Stromal cell of bone marrow (primary cell): ENCODE measurements at places on chromosomes 2 and 18.
A peak's percentile ranks its signal among the peaks of the same experiment; 100 is the strongest.

DNA sequence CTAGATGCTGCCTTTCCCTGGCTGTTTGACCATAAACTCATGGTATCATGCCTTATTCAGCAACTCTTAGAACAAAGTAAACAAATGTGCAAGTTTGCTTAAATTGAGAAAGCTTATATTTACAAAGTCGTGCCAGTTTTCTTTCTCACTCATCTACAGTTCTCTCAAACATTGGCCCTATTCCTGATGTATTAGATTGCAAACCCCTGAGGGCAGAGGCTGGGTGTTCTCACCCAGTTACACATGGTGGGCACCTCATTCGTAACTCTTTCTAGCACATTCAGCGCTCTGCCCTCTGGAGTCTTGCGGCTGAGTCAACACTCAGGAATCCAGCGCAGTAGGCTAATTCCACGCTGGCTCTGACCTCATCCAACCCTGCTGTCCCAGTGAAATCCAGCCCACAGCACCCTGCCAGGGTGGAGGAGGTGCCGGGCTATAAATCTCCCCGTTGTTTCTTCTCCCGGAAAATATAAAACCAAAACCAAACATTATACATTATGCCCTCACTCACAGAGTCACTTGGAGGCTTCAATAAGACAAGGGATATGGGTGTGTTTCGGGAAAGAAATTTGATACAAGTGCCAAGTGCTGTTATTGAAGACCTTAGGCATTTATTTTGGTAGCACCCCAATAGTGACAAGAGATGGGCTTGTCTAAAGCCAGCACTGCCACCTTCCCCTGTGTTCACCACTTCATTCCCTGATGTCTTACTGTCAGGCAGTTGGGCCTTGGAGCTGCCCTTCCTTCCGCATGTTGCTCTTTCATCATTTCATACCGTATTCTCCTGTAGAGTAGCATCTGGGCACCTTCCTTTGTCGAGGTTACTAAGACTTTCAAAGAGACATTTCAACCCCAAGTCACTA is 287.4 kb downstream of the PRKCE start:
- peak; percentile 93 for DNase-seq

DNA sequence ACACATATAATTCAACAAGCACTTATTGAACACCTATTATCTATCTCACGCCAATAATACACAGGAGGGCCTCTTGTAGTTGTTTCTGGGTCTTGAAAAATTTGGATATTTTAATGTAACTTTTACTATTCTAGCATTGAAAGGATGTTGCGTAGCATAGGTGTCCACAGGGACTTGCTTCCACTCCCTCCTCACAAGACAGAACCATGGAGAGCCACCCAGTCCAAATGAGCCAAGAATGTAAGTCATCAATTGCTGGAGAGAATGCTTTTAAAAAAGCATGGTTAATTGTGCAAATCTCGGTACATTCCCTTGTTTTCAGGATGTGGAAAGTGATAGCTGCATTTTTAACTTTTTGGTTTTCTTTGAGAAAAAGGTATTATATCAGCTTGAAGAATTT is 46.8 kb downstream of the DOCK10 start:
- DNase-seq, result no peak

DNA sequence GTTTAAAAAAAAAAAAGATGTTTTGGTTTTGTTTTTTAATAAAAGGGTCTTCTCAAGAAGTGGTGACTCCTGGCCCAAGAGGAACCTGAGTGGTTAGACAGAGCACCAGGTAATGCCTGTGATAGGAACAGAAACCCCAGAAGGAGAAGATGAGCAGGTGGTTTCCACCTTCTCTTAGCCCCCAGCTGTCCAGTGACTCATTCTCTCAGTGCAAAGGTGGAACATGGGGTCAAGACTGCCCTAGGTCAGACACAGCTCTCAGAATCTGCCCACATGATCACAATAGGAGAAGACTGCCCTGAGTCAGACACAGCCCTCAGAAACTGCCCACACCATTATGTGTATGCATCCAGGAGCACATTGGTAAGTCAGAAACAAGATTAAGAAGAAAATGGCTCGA is 61.8 kb downstream of the TBC1D8 start:
- no peak for DNase-seq

DNA sequence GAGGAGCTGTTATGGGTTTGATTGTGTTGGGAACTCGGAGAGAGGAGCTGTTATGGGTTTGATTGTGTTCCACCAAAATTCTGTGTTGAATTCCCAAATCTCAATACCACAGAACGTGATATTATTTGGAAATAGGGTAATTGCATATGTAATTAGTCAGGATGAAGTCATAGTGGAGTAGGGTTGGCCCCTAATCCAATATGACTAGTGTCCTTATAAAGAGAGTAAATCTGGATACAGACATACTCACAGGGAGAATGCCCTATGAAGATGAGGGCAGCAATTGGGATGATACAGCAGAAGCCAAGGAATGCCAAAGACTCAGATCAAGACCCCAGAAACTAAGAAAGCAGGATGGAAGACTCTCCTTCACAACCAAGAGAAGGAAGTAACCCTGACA is 1023.2 kb upstream of the ZEB2 start:
- no peak for DNase-seq

- no peak for DNase-seq
Measured at GRCh38 chr2:72562451-72563153, 263.2 kb downstream of the EXOC6B start.

GRCh38 chr18:77131100-77131651 is 1.4 kb downstream of the MBP start:
- DNase-seq, result no peak

DNA sequence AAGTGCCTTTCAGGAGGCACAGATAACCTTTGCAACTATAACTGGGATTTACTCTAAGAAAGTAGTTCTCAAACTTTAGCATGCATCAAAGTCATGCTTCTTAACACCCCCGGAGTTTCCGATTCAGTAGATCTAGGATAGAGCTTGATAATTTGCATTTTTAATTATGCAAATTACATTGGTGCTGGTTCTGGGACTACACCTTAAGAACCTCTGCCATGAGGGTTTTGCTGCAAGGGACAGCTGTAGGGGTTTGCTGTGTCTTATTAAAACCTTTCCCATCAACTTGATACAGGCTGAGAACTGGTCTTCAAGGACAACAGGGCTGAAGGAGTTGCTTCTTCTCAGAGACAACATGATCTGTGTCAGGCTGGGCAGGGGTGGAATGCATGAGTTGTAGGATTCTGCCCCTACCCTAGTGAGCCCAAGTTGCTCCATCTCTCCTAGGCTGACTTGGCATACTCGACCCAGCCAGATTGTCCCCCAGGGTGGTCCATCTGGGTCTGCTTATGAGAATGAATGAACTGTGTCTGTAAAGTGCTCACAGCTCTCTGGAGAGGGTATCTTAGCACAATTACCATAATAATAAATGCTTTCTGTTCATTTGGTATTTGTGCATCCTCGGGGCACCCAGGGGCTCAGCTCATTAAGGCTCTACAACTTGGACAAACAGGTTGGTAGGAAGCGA is 232.7 kb downstream of the CLIP4 start:
- DNase-seq, result no peak

- DNase-seq, result no peak
Measured at GRCh38 chr2:223859070-223859469, 21.7 kb upstream of the AP1S3 start.

DNA sequence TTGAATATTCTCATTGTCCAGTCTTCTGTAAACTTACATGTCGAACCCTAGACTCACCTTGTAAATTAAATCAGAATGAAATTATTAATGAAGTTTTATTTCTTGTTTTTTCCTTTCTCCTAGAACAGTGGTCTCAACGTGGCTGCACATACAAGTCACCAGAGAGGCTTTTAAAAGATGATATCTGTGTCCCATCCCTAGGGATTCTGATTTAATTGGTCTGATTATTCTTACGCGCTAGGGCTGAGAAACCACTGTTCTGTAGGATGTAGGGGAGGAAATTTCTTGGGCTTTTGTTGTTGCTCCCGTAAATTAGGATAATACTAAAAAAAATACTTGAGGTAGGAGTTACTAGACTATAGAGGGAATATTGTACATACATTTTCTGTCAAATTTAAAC is 32.1 kb downstream of the PPM1B start:
- no peak for DNase-seq

- DNase-seq, result no peak
Measured at GRCh38 chr2:88626171-88627054, 851 bp downstream of the EIF2AK3 start.

DNA sequence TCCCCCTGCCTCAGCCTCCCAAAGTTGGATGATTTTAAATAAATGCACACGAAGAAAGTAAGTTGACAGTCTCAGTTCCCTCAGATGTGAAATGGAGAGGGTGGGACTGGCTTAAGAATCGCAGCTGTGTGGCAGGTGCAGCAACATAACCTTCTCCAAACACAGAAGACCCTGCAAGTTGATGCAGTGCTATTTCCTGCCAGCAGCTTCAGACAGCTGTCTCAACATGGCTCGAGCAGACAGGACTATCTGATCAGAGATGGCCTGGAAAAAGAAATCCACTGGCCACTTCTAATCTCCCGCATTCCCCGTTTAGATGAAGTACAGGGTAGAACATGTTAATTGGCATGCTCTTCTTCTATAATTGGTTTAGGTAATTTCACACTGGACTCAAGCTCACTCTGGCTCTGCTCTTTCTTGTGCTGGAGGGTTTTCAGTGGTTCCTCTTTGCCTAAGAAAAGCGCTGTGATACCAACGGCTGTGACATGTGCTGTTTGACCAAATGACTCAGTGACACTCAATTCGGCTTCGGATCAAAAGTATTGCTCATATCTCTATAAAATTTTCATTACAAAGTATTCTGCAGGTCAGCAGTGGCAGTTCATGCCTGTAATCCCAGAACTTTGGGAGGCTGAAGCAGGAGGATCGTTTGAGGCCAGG is 40.2 kb downstream of the MYOM1 start:
- DNase-seq, result no peak

- DNase-seq, result peak; percentile 30
Measured at GRCh38 chr2:20916604-20917286, 93.8 kb upstream of the LDAH start.

DNA sequence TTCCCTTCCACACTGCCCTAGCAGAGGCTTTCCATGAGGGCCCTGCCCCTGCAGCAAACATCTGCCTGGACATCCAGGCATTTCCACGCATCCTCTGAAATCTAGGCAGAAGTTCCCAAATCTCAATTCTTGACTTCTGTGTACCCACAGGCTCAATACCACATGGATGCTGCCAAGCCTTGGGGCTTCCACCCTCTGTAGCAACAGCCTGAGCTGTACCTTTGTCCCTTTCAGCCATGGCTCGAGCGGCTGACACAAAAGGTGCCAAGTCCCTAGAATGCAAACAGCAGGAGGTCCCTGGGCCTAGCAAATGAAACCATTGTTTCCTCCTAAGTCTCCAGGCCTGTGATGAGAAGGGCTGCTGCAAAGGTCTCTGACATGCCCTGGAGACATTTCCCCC is 744.5 kb upstream of the LINC00305 start:
- no peak for DNase-seq

GRCh38 chr2:178397002-178397605 is 53.9 kb downstream of the PRKRA start:
- peak; percentile 30 for DNase-seq

- no peak for DNase-seq
Measured at GRCh38 chr2:37323781-37324535, 675 bp downstream of the PRKD3 start.

GRCh38 chr2:119015845-119016244 is 73.9 kb downstream of the MARCO start:
- no peak for DNase-seq

DNA sequence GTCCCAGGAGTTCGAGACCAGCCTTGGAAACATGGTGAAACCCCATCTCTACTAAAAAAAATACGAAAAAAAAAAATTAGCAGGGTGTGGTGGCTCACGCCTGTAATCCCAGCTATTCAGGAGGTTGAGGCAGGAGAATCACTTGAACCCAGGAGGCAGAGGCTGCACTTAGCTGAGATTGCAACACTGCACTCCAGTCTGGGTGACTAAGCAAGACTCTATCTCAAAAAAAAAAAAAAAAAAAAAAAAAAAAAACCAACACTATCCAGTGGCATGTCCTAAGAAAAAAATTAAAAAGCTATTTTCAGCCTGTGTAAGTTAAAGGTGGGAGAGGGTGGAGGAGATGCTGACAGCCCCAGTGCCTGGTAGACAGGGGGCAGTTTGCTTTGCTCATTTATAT is 32.2 kb upstream of the REL start:
- DNase-seq, result no peak

- DNase-seq, result peak; percentile 71
Measured at GRCh38 chr2:62596061-62596921, 90.3 kb upstream of the TMEM17 start.

DNA sequence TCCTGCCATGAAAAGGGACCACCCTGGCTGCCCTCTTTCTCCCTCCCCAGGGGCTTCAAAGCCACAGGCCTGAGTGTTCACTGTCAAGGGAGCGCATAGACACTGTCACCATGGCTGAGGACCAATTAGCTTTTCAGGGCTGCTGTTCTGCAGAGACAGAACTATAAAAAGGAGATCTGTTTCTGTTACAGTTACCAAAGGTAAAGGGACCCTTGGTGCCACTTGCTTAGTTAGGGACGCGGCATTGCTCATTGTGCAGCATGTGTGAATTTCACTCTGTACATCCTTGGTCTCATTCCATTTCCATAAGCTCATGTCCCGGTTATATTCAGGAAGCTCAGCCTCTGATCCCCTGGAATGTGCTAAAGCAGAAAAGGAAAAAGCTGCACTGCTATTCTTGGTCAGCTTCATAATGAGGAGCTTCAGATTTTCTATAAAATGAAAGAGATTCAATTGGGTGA is 55.5 kb upstream of the RNF152 start:
- DNase-seq, result no peak

GRCh38 chr18:35519148-35519899 is 21.6 kb upstream of the INO80C start:
- no peak for DNase-seq

GRCh38 chr18:57443702-57444101 is 8.5 kb downstream of the ONECUT2 start:
- DNase-seq, result no peak

DNA sequence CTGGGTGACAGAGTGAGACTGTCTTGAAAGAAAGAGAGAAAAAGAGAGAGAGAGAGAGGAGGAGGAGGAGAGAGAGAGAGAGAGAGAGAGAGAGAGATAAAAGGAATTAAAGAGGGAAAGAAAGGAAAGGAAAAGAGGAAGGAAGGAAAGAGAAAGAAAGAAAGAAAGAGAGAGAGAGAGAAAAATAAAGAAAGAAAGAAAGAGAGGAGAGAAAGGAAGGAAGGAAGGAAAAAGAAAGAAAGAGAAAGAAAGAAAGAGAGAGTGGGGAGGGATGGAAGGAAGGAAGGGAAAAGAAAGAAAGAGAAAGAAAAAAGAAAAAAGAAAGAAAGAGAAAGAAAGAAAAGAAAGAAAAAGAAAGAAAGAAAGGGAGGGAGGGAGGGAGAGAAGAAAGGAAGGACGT is 29.8 kb downstream of the MOGAT1 start:
- DNase-seq, result no peak

GRCh38 chr2:115609978-115610377 is 1167.5 kb downstream of the DPP10 start:
- DNase-seq, result no peak

- no peak for DNase-seq
Measured at GRCh38 chr18:55189972-55190371, 230.7 kb upstream of the CCDC68 start.

- peak; percentile 70 for DNase-seq
Measured at GRCh38 chr18:36672437-36673344, 156.1 kb downstream of the TPGS2 start.
